ENCODE measurements at places on chromosomes 6 and 20. TPM values are rescaled to one million over a fixed set of nuclear protein-coding genes. Genes with fewer than 3 reads are reported as not detected.

The CRYBG1 gene
- 19.3 TPM for total RNA-seq

The ASXL1 gene
- total RNA-seq: 85.9 TPM

The KIF25 gene
- not detected for total RNA-seq

The KIFC1 gene
- not detected for total RNA-seq

The MAN1A1 gene
- total RNA-seq: 93.1 TPM

The LHFPL5 gene
- total RNA-seq: not detected

The RSPO3 gene
- 7.9 TPM for total RNA-seq

The BMP7 gene
- not detected for total RNA-seq

The PNPLA1 gene
- total RNA-seq: not detected

The TMEM14C gene
- 46.4 TPM for total RNA-seq

The ENPP4 gene
- 0.99 TPM for total RNA-seq

The HIVEP1 gene
- total RNA-seq: 21.3 TPM

The RNF182 gene
- total RNA-seq: 2.9 TPM

The CCN6 gene
- total RNA-seq: not detected

The SNAP25 gene
- total RNA-seq: 0.65 TPM

The OPN5 gene
- total RNA-seq: not detected

The PACRG gene
- 2.9 TPM for total RNA-seq

The COL11A2 gene
- total RNA-seq: 0.74 TPM

The MRPL14 gene
- total RNA-seq: 9.2 TPM

The FITM2 gene
- total RNA-seq: 1.8 TPM

The LTA gene
- total RNA-seq: not detected

The LTB gene
- not detected for total RNA-seq

The AGER gene
- total RNA-seq: 0.16 TPM

The LPA gene
- total RNA-seq: not detected

The PRICKLE4 gene
- total RNA-seq: 0.45 TPM

The QKI gene
- 145 TPM for total RNA-seq

The ZNF335 gene
- total RNA-seq: 20.9 TPM

The GPR6 gene
- total RNA-seq: not detected

The MROH8 gene
- 0.49 TPM for total RNA-seq

The ABHD16B gene
- not detected for total RNA-seq

The BCL2L1 gene
- total RNA-seq: 59.9 TPM

The EZR gene
- total RNA-seq: 41.3 TPM

The SMOC2 gene
- total RNA-seq: not detected

The NKX2-2 gene
- not detected for total RNA-seq

The CNKSR3 gene
- total RNA-seq: 11.7 TPM

The HLA-DOA gene
- not detected for total RNA-seq

The MCHR2 gene
- not detected for total RNA-seq

The FUT9 gene
- not detected for total RNA-seq

All from fibroblast of the aortic adventitia (primary cell).